ENCODE measurements at places on chromosomes 12 and 14.

DNA sequence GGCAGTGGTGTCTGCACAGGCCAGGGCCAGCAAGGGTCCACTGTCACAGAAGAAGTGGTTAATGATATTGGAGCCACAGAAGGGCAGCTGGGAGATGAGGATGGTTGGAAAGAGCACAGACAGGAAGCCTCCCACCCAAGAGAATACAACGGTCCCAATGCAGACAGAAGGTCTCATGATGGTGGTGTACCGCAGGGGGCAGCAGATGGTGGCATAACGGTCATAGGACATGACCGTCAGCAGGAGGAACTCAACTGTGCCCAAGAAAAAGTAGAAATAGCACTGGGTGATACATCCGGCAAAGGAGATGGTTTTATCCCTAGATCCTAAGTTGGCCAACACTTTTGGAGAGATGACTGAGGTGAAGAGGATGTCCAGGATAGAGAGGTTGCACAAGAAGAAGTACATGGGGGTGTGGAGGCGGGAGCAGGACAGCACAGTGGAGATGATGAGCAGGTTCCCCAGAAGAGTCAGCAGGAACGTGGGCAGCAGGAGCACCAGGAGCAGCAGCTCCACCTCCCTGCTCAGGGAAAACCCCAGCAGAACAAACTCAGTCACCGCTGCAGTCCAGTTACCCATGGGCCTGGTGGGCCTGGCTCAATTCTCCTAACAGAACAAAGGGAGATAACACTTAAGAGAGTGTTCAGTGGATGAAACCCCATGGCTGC lies 9.8 kb downstream of the OR6J1 start:
- no peak for DNase-seq

- DNase-seq: no peak
Measured at GRCh38 chr14:73227812-73228781, 9.2 kb upstream of the PAPLN start.

GRCh38 chr14:65438266-65438933 lies 25.9 kb downstream of the FUT8 start:
- DNase-seq: no peak

- no peak for DNase-seq
Measured at GRCh38 chr12:62697893-62698292, 231.3 kb downstream of the MON2 start.

GRCh38 chr14:71029236-71029781 lies 122.0 kb downstream of the PCNX1 start:
- no peak for DNase-seq

DNA sequence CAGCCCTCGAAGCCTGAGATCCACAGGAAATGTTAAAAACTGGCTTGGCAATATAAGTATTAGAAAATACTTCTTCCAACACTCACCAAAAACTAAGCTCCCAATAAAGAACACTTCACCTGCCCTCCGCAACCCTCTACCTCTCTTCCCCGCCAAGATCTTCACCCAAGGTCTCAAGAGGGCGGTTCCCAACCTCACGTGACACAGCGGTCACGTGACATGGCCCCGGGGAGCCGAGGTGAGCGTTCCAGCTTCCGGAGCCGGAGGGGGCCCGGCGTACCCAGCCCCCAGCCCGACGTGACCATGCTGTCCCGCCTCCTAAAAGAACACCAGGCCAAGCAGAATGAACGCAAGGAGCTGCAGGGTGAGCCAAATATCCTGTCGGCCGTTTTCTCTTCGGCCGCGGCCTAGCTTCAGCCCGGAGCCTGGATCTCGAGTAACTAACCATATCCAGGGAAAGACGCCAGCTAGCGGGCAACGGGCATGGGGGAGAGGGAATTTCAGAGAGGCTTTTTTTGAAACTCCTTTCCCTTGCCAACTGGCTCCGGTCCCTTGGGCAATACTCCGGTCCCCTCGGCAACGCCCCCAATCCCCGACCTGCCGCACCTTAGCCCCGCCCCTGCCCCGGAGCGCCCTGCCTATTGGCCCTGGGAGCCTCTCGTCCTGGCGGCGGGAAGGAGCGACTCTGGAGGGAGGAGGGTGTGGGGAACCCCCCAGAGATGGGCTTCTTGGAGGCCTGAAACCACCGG lies at the start of gene BLOC1S1:
Gene BLOC1S1, plus strand, starts transcription at position 214 of the 749 bp plus-strand sequence. Its CDS starts 6 bp downstream, at position 220.
- peak; percentile 87 for DNase-seq

DNA sequence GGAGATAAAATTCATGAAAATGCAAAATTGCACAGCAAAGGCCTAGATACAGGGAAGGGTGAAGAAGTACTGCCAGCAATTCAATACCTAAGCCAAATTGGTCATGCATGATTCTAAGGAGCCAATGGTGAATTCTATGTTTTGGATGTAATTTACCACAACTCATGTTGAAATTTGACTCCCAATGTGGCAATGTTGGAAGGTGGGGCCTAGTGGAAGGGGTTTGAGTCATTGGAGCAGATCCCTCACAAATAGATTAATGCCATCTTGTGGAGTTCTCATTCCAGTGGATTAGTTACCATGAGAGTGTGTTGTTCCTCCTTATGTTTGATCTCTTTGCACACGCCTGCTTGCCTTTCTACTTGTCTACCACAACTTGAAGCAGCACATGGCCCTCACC lies 194.0 kb upstream of the ALG10 start:
- no peak for DNase-seq
